Activated T-helper 1 cell treated with anti-CD3 and anti-CD28 coated beads, Interleukin-12 subunit alpha, Interleukin-12 subunit beta, Interleukin-2, Interleukin-4 antibody, amounts not matched to agents 30 ng/mL and 10 ng/mL and 1 ng/mL, durations not matched to agents 14 hours and 24 hours and 36 hours (primary cell): ENCODE measurements at places on chromosomes 16 and 17. TPM values are rescaled to one million over a fixed set of nuclear protein-coding genes. Genes with fewer than 3 reads are reported as not detected.

DNA sequence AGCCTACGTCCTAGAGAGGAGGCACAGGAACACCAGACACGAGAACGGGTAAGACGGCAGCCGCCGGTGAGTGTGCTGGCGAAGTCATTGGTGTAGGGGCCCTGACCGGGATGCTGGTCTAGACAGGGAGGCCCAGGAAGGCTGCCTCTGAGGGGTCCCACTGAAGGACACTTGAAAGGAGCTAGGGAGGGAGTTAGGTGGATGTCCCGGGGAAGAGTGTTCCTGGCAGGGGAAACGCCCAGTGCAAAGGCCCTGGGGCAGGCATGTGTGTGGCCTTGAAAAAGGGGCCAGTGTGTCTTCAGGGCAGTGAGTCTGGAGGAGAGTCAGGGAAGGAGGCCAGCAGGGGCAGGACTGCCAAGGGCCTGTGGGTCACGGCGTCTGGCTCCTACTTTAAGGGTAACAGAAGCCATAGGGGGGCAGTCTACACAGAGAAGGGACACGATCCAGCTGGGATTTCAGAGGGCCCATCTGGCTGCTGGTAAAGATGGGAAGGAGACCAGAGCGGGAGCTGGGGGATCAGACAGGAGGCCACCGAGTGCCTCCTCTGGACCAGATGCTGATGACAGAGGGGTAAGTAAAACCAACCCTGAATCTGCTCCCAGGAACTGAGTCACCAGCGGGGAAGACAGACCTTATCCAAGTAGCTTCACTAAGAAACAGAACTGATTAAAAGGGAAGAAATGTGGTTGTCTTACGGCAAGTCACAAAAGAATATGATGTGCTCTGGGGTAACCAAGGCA is 115.9 kb downstream of the LITAF start:
- DNase-seq, result no peak

GRCh38 chr17:82531431-82531881 is 11.9 kb downstream of the FOXK2 start:
- DNase-seq, result no peak

The MLKL gene
- total RNA-seq, result 23.9 and 24.0 TPM in 2 replicates

- DNase-seq, result no peak
Measured at GRCh38 chr17:19654896-19655295, 6.3 kb downstream of the ALDH3A2 start.

The BRD7 gene
- 88.8 and 91.0 TPM in 2 replicates for total RNA-seq
